ENCODE measurements at places on chromosomes 3 and 15.

DNA sequence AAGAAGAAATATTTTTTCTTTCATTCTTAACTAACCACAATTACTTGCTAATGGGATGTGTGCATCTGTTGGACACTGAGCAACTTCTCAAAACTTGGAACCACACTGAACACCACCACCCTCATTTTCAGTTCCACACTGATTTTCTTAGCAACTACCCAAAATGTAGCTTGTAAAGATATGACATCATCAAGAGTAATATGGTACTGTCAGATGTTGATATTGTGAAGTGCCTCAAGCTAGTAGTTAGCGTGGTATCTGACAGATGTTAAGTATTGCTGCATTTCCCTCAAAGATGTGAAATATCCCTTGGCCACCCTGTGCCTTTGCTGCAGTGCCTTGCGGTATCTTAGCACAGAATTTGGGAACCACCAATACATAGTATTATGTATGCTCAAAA is 9.3 kb downstream of the RFTN1 start:
- no peak for DNase-seq

GRCh38 chr3:71271596-71271995 is 311.9 kb downstream of the FOXP1 start:
- DNase-seq, result no peak

DNA sequence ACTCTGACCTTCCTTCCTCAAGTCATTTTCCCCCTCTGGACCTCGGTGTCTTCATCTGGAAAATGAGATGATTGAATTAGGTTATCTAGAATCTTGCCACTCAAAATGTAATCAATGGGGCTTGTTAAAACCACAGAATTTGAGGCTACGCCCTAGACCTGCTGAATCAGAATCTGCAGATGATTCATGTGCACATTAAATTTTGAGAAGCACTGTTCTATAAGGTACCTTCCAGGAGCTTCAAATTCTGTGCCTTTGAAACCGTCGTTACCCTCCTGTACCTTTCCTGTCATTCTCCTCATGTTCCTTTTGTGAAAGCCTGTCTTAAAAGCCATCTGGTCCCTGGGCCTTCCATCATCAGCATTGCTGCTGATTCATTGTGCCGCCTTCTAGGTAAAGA is 172.4 kb upstream of the TOPAZ1 start:
- no peak for DNase-seq

DNA sequence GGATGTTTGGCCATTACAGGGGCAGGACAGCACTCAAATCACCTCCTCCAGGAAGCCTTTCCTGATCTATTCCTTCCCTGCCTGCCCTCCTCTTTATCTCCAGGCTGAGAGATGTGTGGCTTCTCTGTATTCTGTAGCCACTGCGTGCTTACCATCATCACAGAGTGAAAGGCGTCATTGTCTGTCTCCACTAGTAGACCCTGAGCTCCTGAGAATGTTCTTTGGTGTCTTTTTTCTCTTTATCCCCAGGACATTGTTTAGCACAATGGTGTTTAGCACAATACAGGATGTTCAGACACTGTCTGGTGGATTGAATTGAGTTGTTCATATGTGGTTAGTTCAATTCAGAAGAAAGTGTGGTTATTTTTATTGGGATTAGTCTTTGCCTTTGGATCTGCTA is 26.2 kb upstream of the LARS2 start:
- peak; percentile 31 for DNase-seq

- no peak for DNase-seq
These were observed 268.6 kb upstream of the UBE2E1 start for GRCh38 chr3:23537101-23537551.

GRCh38 chr3:139771331-139771730 is 93.6 kb upstream of the NMNAT3 start:
- DNase-seq, result no peak

- DNase-seq, result peak; percentile 38
These were observed 769.4 kb upstream of the GOLIM4 start for GRCh38 chr3:168865022-168865551.

GRCh38 chr3:64873400-64873799 is 185.6 kb upstream of the ADAMTS9 start:
- no peak for DNase-seq

GRCh38 chr3:35773417-35773816 is 134.1 kb downstream of the ARPP21 start:
- DNase-seq, result no peak

DNA sequence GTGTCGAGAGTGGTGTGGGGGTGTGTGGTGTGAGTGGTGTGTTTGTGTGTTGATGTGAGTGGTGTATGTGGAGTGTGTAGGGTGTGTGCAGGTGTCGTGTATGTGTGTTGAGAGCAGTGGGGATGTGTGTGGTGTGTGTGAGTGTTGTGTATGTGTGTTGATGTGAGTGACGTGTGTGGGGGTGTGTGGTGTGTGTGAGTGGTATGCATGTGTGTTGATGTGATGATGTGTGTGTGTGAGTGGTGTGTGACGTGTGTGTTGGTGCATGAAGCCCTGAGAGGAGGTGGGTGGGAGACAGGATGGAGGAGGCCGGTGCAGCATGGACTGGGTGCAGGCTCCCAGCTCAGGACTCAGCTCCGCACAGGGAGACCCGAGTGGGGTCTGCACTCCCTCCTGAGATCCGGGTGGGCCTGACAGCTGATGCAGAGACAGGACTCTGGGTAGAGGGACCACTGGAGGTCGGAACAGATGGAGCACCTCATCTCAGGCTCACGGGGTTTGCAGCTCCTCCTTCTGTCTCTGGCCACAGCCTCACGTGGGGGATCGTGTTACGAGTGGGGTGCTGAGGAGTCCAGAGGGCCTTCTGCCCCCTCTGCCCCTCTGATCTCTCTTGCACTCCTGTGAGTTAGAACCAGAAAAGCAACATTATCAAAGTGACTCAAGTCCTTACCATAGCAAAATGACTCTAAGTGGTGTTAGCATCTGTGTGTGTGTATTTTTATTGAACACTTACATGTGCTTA is 41.3 kb downstream of the ARNT2 start:
- no peak for DNase-seq

- DNase-seq, result no peak
These were observed 193.5 kb downstream of the ULK4 start for GRCh38 chr3:41768363-41768762.

DNA sequence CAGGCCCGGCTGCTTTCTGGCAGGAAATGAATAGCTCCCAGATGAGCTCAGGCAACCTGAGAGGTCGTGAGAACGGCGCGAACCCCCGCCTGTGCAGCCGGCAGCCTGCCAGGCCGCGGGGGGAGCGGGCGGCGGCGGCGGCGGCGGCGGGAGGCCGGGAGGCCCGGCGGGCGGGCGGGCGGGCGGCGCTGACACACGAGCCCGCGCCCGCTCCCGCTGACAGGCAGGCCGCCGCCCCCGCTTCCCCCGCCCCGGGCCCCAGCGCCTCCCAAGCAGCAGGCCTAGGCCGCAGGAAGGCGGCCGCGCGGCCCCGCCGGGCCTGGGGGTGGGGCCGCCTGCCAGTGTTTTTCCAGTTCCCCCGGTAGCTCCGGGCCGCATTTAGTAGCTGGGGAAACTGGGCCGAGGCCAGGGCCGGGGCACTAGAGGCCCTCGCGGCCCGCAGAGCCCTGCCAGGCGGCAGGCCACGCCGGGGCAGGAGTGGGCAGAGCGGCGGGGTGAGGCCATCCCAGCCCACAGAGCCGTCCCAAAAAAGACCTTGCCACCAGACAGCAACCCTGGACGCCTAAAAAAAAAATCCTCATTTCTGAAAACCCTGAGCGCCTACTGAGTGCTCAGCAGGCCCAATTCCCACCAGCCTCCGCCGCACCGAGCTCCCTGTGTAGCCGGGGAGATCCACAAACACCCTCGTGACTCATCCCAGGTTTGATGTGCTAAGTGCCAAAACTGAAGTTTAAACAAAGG is 5.6 kb downstream of the HES1 start:
- peak; percentile 90 for DNase-seq

GRCh38 chr15:60766391-60767128 is 287.6 kb upstream of the ICE2 start:
- no peak for DNase-seq

DNA sequence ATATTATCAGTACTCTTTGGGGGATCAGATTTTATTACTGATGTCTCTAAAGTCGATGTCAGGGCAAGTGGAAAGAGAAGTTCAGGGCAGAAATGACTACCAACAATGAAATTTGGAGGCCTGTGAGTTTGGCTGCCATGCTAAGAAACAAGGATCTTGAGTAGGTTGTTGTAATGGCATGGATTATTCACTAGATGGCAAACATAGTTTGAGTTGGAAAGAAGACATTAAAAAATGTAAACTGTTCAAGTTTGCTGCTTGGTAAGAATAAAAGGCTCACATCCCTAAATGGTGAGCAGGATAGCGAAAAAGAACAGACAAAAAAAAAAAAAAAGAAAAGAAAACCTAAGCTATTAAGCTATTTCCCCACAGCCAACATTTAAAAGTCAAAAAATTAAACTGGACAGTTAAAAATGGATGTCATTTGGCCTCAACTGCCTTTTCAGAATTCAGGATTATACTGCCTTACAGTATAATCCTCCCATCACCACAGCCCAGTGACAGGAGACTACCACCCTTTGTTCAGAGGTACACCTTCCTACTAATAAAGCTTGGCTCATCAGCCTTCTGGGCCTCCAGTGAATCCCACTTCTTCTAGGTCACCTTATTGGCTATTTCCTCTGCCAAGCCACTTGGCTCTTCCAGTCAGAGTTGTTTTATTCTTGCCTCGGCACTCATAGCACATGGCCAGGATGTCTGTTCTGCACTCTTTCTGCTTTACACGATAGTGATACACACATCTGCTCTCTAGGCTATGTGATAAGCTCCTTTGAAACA is 163.7 kb downstream of the PLD1 start:
- DNase-seq, result peak; percentile 47

DNA sequence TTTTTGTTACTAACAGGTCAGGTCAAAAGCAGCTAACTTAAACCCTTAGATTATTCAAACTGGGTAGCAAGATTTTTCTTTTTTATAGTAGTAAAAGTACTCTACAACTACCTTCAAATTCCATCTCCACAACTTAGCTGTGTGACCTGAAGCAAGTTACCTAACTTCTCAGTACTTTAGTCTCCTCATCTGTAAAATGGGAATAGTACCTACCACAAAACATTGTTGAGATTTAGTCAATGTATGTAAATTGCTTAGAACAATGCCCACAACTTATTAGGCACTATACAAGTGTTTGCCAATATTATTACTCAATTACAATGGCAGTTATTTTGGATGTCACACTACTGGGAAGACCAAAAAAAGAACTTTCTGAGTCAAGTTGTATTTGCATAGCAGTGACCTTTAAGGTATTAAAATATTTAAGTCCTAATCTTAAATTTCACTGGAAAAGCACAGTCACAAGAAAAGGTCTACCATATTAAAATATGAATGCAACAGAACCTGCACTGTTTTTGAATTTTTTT is 2.9 kb downstream of the TASOR start:
- no peak for DNase-seq

- DNase-seq, result no peak
These were observed 142.8 kb downstream of the EDEM1 start for GRCh38 chr3:5330152-5330810.

DNA sequence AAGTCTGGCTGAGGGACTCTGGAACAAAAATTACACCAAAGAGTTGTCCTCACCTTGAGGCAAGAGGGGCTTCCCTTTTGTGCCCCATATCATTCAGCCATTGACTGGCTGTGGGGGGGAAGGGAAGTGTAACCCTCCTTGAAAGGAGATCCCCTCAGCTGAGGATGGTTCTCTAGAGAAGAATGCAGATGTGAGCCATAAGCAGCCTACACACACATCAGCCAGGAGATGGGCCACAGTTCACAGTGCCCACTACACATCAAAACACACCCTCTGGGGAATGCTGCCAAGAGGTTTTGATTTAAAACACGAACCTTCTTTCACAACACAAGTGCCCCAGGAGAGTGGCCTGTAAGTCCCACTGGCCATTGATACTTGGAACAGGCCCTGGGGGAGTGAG is 231.2 kb upstream of the CTDSPL start:
- DNase-seq, result no peak

DNA sequence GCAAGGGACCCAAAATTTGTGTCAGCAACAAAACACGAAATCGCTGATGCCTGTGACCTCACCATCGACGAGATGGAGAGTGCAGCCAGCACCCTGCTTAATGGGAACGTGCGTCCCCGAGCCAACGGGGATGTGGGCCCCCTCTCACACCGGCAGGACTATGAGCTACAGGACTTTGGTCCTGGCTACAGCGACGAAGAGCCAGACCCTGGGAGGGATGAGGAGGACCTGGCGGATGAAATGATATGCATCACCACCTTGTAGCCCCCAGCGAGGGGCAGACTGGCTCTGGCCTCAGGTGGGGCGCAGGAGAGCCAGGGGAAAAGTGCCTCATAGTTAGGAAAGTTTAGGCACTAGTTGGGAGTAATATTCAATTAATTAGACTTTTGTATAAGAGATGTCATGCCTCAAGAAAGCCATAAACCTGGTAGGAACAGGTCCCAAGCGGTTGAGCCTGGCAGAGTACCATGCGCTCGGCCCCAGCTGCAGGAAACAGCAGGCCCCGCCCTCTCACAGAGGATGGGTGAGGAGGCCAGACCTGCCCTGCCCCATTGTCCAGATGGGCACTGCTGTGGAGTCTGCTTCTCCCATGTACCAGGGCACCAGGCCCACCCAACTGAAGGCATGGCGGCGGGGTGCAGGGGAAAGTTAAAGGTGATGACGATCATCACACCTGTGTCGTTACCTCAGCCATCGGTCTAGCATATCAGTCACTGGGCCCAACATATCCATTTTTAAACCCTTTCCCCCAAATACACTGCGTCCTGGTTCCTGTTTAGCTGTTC is 34.9 kb downstream of the CHDH start:
- no peak for DNase-seq

- no peak for DNase-seq
These were observed 15.8 kb upstream of the BTBD1 start for GRCh38 chr15:83082730-83083386.

GRCh38 chr3:37949866-37950265 is 40.7 kb upstream of the VILL start:
- DNase-seq, result no peak

- DNase-seq, result no peak
These were observed 7.6 kb downstream of the CX3CR1 start for GRCh38 chr3:39272191-39272590.

DNA sequence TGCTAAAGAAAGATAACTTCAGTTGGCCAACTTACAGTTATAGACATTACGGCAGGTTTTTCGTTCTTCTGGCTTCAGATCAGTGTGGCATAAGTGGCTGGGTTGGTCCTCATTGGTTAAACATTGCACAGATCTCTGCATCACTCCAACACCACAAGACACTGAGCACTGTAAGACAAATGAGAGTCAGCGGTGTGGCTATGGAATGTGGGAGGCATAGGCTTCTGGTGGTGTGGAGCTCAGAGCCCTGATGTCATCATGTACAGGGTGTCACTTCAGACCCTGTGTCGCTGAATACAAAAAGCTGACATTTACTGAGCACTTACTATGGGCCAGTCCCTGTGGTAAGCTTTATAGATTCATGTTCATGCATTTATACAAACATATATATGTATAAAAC is 146.0 kb downstream of the ADAMTS9 start:
- DNase-seq, result no peak

DNA sequence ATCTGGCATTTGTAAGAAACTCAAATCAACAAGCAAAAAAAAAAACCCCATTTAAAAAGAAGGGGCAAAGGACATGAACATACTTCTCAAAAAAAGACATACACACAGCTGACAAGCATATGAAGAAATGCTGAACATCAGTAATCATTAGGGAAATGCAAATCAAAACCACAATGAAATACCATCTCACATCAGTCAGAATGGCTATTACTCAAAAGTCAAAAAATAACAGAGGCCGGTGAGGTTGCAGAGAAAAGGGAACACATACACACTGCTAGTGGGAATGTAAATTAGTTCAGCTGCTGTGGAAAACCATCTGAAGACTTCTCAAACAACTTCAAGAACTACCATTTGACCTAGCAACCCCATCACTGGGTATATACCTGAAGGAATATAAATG is 199.4 kb upstream of the THBS1 start:
- peak; percentile 70 for DNase-seq
